ENCODE measurements at places on chromosomes 3 and 15.
A peak's percentile ranks its signal among the peaks of the same experiment; 100 is the strongest.

DNA sequence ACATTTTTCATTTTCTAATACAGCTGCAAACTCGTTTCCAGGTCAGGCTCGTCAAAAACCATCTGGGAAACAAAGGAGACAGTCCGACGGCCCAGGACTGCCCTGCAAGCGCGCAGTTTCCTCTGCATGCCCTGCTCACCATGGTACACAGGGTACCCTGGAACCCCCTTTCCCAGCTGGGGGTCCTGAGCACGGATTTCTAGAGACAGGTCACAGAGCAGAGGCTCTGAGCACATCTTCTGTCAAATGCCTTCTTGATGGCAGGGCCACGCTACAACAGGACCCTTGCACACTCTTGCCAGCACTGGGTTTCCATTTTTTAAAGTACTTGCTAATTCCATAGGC, 8.1 kb downstream of the ZXDC start:
- DNase-seq: no peak

DNA sequence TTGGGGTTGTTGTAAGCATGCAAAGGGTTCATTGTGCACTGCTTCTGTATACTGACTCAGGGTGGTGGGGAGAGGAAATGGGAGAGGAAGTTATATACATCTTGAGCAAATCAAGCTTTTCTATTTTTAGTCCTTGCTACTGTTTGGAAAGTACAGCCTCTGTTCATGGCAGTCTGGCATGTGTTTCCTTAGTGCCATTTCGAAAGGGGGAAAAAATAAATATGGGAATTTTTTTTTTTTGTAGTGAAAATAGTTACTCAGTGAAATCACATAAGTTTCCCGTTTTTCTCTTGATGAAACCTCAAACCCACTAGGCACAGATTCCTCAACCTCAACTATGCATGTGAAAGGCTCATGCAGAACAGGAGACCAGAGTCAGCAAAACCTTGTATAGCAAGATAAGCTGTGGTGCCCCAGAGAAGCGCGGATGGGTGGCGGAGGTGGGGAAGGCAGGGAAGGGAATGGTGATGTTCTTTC, 353.3 kb downstream of the LPP start:
- no peak for DNase-seq

DNA sequence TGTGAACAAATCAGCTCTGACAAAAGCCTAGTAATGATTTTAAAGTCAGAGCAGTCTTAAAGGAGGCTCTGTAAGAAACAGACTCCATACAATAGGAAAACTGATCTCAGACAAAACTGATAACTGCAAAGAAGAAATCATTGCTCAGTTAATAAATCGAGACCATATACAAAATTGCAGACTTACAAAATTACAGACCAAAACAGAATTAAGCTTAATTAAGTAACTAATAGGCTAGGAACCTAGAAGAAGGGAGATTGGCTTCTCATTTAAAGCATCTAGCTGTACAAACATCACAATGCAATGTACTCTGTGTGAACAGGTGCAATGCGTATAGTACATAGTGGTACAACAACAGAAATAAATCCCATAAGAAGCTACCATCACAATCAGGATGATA, 46.3 kb downstream of the ZBTB20 start:
- DNase-seq: no peak

DNA sequence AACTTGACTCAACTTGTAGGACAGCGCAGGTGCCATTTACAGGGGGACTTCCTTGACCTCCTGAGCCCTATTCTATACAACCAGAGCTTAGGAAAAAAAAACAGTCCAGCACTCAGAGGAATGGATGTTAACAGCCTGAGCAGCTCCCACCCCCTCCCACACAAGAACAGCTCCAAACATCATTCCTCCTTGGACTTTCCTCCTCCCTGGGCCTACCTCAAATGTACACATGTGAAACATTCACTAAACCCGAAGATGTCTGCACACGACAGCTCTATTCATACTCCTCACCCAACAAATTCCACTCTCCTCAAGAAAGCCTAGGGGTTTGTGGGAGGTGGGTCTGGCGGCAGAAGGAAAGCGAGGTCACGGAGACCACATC, 503 bp upstream of the ATRIP start:
- DNase-seq: no peak

- no peak for DNase-seq
Measured at GRCh38 chr15:57532731-57533447, 58.8 kb upstream of the MYZAP start.

- no peak for DNase-seq
Measured at GRCh38 chr15:77738038-77738370, 105.3 kb upstream of the LINGO1 start.

GRCh38 chr3:113744941-113745755, 901 bp downstream of the NAA50 start:
- peak; percentile 76 for DNase-seq

DNA sequence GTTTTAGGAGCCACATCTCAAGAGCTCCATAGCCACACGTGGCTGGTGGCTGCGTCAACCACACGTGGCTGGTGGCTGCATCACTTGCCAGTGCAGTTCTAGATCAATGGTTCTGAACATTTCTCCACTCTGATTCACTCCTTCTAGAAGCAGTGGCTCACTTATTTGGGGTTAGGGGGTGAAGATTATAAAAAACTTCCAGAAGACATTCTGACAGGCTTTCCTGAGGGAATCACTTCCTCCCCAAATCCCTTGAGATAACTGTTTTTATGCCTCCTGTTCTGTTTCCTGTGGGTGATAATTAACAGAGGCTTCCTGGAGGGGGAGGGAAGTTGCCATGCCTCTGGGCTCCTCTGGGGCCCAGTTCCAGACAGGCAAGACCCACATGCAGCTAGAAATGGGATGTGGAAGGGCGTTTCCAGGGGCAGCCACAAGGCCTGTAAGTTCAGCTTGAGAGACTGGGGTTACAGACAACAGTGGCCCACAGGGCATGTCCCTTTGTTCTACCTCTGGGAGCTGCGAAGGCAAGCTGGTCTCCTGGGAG, 23.6 kb downstream of the HEG1 start:
- DNase-seq: no peak

DNA sequence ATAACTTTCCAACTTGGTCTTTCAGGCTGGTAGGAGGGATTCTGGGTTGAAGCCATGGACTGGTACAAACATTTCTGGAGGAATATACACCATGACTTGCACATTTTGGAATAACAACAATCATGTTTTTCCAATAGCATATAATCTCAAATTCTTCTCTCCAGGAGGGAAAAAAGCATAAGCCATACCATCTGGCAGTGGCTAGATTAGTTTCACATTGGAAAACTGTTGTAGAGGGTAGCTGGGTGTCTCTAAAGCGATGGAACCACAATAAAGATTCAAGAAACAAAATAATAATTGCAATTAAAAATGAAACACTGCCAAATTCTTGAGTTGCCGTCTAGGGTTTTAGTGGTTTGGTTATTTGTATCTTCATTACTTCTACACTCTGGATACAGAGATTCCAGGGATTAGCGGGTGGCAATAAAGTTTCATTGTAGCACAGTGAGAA, 278.5 kb upstream of the RASGRP1 start:
- DNase-seq: no peak
